ENCODE measurements at places on chromosomes 6 and 20.

GRCh38 chr6:73520688-73521350 is at the start of gene EEF1A1:
TSS of gene EEF1A1 (minus strand) at chr6:73521032. CDS start at chr6:73520026, 1,006 bp downstream.
- peak; percentile 99 for DNase-seq

- peak; percentile 62 for DNase-seq
These were observed 189.1 kb downstream of the TBX18 start for GRCh38 chr6:84575264-84575663.

- peak; percentile 52 for DNase-seq
These were observed 275.0 kb upstream of the BMP2 start for GRCh38 chr20:6492271-6493055.

DNA sequence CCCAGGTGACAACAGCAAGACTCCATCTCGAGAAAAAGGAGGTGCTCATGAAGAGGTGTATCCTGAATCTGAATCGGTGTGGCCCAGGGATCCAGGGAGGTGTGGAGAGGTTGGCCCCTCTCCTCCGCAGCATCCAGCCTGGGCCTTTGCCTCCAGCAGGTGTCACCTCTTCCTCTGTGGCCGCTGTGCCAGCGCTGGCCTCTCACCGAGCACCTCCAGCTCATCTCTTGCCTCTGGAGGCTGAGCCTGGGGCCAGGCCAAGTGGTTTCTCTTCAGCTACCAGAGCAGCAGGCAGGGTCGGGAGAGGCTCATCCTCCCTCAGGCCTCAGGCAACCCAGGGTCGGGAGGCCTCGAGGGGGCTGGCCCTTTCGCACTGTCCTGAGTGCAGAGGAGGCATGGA is 1.2 kb upstream of the COL20A1 start:
- no peak for DNase-seq

DNA sequence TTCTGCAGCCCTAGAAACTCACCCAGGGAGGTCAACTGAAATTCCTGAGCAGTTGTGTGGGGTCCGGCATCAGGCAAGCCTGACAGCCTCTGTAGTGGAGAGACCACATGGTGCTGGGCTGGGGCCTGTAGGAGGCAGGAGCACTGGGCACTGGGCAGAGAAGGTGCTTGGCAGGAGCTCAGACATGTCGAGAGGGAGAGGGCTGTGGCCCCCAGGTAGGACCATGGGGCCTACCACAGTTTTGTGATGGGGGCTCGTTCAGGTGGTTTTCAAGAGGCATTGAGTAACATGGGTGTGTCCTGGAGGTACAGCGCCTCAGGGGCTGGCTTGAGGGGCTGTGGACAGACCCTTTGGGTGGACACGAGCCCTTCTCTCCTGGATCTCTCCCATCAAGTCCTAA is 15.9 kb downstream of the SLC22A23 start:
- DNase-seq, result no peak

GRCh38 chr20:5918856-5919625 is 31.3 kb downstream of the TRMT6 start:
- DNase-seq, result peak; percentile 76

Measured in foreskin keratinocyte (primary cell).